Heart left ventricle (tissue), 16 donors: ENCODE measurements at places on chromosomes 4 and X. TPM values are rescaled to one million over a fixed set of nuclear protein-coding genes. Genes with fewer than 3 reads are reported as not detected.
A peak's percentile ranks its signal among the peaks of the same experiment; 100 is the strongest.

The FGFR3 gene
- 2.4 TPM for total RNA-seq

GRCh38 chr4:28921886-28922285 is 1798.3 kb upstream of the PCDH7 start:
- H3K4me1 ChIP-seq: no peaks in the 10 kb centered on the region
- H3K27ac ChIP-seq: no peak overlapping the region
- no peak for DNase-seq
- H3K36me3 ChIP-seq: no peaks in the 10 kb centered on the region
- H3K27me3 ChIP-seq: no peaks in the 10 kb centered on the region
- H3K4me3 ChIP-seq: no peak overlapping the region

The ODAPH gene
- not detected for total RNA-seq

The STAP1 gene
- not detected for total RNA-seq

DNA sequence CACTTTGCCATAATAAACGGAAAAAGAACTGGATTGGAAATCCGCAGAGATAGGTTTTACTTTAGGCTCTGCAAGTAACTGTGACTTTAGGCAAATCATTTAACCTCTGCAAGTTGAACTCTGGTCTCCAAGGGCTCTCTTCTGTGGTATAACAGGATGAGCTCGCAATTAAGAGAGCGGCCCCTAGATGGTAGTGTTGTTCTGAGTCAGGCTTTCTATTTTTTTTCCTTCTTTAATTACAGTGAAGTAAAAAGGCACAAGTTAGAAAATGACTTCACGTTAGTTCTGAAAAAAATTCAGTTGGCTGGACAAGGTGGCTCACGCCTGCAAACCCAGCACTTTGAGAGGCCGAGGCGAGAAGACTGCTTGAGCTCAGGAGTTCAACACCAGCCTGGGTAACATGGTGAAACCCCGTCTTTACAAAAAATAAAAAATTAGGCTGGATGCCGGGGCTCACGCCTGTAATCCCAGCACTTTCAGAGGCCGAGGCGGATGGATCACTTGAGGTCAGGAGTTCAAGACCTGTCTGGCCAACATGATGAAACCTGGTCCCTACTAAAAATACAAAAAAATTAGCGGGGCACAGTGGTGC is 18.0 kb downstream of the RPS3A start:
- H3K4me1 ChIP-seq: peaks cover 7% of the 10 kb centered on the region
- no peak overlapping the region for H3K27ac ChIP-seq
- DNase-seq: no peak
- H3K27me3 ChIP-seq: no peaks in the 10 kb centered on the region
- H3K36me3 ChIP-seq: peaks cover 31% of the 10 kb centered on the region
- H3K4me3 ChIP-seq: no peak overlapping the region

GRCh38 chrX:153726286-153727122 is 1.8 kb downstream of the ABCD1 start:
- peak; percentile 67 for DNase-seq
- peak overlapping the region; percentile 91 for H3K27ac ChIP-seq
- H3K27me3 ChIP-seq: no peaks in the 10 kb centered on the region
- peaks cover 47% of the 10 kb centered on the region for H3K4me1 ChIP-seq

DNA sequence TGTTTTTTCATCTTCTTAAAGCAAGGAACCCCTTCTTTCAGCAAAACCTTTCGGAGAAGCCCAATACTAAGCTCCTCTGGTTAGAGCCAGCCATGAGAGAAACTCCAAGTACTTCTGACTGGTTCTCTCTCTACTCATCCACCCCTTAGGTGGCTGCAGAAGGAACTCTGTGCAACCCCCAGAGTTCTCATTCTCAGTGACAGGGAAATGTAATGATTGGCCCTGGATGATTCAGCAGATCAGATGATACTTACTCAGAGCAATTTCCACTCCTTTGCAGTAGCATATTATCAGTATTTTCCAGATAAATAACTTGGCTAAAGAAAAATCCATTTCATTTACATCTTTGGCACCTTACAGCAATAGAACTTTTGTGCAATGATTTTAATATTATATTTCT is 3.2 kb downstream of the SPP1 start:
- peaks cover 3% of the 10 kb centered on the region for H3K27me3 ChIP-seq
- H3K36me3 ChIP-seq: no peaks in the 10 kb centered on the region
- no peak overlapping the region for H3K27ac ChIP-seq

The MAGEA11 gene
- total RNA-seq: not detected

GRCh38 chr4:874971-875817 is 49.3 kb upstream of the CPLX1 start:
- H3K4me3 ChIP-seq: no peak overlapping the region
- no peak for DNase-seq
- H3K36me3 ChIP-seq: no peaks in the 10 kb centered on the region
- H3K27me3 ChIP-seq: no peaks in the 10 kb centered on the region
- no peak overlapping the region for H3K27ac ChIP-seq
- H3K4me1 ChIP-seq: no peaks in the 10 kb centered on the region

The FAM114A1 gene
- total RNA-seq: 11.4 TPM

The JCHAIN gene
- total RNA-seq: 40.0 TPM

DNA sequence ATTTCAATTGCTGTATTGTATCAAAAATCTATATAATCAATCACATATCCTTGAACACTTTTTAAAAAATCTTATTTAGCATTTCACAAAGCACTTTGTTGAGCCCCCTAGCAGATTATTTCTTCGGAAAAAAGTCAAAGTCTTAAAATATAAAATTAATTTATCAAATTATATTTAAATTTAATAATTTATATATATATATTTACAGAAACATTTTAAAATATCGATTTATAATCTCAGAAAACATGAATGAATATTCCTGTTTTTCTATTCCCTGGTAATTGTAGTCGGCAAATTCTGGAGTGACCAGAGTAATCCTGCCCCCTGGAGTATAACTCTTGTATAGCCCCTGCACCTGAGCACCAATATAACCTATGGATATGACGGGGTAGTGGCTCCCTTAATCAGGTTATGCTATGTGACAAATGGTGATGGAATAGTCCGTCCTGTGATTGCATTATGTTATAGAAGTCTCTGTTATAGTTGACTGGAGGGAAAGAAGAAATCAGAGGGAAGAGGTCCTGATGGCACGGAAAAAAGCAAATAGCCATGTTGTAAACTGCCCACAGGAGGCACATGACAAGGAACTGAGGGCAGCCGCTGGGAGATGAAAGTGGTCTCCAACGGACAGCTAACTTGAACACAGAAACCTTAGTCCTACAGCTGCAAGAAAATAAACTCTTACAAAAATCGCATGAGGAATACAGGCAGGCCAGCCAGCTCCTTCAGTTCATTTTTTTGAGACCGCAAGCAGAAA is 1092.3 kb downstream of the ARAP2 start:
- no peaks in the 10 kb centered on the region for H3K36me3 ChIP-seq
- no peaks in the 10 kb centered on the region for H3K4me1 ChIP-seq
- no peak for DNase-seq
- H3K27ac ChIP-seq: no peak overlapping the region
- no peak overlapping the region for H3K4me3 ChIP-seq
- H3K27me3 ChIP-seq: no peaks in the 10 kb centered on the region
